ENCODE measurements at places on chromosomes 3 and 15.
A peak's percentile ranks its signal among the peaks of the same experiment; 100 is the strongest.

- no peak for DNase-seq
Measured at GRCh38 chr3:138036572-138036971, 26.6 kb downstream of the CLDN18 start.

- no peak for DNase-seq
Measured at GRCh38 chr3:184760337-184761074, 48.6 kb upstream of the MAGEF1 start.

DNA sequence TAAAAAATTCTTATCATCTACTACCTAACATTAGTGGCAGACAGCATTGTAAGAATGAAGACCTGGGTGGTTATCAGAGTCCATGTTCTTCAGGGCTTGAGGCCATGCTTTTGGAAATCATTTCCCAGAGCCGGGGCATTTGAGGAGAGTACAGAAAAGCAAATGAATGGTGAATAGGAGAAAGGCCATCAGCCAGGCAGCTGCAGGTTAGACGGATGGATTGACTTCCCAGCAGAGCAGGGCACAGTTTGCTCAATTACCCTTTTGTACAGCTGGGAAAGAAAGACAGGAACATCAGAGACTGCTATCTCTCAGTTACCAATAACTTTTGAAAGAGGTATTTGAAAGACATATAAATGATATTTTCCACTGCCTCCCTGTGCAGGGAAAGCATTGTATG lies 135.6 kb downstream of the ALCAM start:
- DNase-seq = peak; percentile 18

DNA sequence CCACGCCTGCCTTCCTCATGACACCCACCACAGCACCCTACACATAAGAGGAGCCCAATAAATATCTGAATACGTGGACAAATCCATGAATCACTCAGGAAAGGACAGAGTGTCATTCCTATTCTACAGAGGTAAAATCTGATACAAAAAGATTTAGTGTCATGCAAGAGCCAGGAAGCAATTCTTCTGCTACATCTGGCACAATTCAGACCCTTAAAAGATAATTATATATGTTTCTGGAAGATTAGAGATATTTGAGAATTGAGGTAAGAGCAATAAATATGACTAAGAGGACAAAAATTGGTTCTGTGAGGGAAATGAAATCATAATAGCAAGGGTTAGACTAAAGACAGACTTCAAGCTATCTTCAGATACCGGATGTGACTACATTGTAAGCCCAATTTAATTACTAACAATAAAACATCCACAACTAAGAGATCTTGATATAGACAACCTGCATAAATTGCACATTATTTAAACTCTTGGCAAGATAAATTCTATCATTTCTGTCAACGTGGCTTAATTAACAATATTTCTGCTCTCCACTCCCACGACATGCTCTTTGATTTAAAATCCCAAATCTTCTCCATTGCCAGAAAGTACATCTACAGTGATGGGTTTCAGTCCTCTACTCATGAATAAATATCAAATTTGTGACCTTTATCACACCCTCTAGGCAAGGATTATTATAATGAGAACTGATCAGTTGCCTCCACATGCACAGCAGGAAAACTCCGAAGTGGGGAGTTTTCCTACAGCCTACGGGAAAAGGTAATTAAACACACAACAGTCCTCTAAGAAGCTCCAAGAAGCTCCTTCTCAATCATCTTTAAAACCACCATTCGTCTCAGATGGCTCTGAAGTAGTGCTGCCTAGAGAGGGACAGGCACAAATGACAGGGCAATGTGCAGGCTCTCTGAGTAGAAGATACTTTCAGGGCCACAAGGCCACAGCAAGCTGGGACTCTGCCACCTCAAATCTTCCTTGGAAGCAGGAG lies 32.6 kb downstream of the MB21D2 start:
- no peak for DNase-seq

GRCh38 chr15:92616621-92617548 lies 38.7 kb downstream of the FAM174B start:
- DNase-seq = no peak

- DNase-seq = no peak
Measured at GRCh38 chr15:72179950-72180581, 17.5 kb downstream of the GRAMD2A start.

DNA sequence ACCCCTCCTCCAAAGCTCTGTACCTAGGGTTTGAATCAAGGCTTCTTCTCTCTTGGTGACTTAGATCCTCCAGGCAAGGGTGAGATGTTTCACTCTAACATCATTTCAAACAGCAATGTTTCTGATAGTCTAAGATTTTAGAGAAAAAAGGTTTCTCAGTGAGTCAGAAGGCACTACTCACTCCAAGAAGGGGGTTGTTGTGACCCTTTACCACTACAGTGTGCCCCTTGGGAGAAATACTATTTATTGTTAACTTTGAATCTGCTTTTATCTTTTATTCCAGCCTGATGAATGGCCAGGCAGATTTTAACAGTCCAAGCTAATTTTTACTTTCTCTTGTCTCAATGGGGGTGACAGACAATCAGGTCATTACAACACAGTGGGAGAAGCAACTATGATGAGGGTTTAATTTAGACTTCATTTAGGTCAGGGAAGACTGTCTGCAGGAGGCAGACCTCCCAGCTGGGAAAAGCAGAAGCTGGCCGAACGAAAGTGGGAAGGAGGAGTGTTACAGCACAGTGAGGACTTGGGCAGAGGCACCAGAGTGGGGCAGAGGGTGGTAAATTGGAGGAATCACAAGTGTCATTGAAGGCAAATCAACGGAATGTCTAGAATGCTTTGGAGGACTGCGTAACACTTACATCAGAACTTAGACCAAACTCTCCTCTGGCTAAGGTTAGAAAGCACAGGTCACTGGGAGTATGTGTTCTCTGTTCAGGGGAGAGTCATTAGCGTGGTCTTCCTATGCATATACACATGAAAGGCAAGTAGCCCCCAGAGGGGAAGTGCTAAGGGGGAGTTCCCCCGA lies 21.2 kb downstream of the ZNF860 start:
- no peak for DNase-seq

DNA sequence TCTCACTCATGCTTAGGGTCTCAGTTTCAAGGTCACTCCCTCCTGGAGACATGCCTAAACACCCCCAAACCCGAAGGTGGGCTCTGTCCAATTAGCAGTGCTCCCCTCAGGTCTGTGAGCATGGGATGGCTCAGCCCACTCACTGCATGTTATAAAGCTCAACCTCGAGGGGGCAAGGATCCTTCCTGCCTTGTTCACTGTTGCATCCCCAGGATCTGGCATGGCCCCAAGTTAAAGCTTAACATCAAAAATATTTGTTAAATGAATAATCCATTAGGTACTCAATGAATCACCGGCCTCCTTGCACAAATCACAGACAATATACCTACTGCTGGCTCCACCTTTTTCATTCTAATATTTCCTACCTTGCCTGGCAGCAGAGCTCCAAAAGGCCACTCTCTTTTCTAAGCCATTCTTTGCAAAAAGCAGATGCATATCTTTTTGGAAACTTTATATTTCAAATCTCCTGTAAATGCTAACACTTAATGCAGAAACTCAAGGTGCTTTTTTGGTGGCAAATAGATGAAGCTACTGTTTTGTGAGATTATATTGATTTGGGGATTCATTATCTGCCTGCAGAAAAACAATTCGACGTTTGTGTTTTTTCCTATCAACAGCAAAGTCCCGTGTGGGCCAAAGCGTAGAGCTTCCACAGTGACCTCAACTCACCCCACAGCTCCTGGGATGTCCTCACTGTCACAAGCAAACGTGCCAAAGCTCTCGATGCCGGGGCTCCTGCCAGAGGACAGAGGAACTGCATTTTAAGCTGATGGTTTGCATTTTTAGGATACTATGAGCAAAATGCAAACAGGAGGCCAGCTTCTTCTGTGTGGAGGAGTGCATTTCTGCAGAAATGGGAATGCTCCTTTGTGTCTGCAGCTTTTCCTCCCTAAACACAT lies 35.4 kb downstream of the PCOLCE2 start:
- DNase-seq = no peak

DNA sequence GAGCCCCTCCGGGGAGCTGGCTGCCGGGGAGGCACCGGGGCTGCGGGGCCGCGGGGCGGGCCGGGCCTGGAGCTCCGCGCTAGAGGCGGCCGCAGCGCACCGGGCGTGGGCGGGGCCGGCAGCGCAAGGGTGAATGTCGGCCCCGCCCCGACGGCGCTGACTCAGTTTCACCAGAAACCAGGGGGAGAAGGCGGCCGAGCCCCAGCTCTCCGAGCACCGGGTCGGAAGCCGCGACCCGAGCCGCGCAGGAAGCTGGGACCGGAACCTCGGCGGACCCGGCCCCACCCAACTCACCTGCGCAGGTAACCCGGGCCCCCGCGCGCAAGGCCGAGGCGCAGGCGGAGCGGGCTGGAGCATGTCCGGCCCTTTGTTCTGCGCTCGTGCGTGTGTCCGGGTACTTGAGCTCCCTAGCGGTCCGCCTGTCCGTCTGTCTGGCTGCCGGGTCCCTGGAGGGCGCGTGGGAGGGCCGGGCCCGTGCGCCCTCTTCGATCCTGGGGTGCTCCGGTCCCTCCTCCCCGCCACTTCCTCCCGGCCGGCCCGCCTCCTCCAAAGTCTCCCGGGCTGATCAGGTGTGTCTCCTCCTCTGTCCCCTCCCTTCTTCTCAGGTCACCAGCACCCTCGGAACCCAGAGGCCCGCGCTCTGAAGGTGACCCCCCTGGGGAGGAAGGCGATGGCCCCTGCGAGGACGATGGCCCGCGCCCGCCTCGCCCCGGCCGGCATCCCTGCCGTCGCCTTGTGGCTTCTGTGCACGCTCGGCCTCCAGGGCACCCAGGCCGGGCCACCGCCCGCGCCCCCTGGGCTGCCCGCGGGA lies at the start of gene SPINT1:
SPINT1 (plus strand) TSS at position 164 of the 811 bp plus-strand sequence; CDS start at position 671, 507 bp downstream.
- no peak for DNase-seq

- DNase-seq = no peak
Measured at GRCh38 chr15:94855018-94855408, 623.7 kb downstream of the MCTP2 start.

DNA sequence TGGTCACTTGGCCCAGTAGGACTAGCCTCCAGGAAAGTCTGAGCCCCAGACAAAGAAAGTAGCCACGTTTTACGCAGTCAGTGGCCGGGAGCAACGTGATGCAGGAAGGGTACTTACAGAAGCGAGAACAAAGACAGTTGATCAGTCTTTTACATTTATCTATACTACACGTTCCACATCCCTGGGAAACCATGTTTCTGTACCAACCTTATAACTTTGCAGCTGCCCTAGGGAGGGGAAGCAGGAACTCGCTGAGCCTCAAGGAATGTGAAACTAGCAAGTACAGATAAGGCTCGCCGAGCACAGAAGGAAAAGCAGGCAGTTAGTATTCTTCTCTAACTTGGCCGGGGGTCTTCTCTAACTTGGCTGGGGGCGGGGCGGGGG lies 3.4 kb upstream of the KNL1 start:
- no peak for DNase-seq

DNA sequence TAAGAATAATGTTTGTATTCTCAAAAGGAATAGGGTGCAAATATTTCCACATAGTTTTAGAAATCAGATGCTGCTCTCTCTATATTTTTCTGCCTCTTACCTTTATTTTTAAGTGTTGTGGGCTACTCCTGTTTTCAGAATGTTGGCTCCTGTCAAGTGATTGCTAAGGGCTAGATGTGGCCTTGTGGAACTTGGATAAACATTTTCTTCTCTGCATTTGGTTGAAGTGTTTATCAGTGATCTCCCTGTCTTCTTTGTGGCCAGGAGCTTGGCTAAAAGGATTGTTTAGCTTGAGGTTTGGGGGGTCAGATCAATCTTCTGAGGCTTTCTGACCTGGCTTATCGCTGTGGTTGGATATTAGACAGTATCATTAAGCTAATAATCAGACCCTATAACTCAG lies 112.6 kb downstream of the TCF12 start:
- no peak for DNase-seq

GRCh38 chr15:58520936-58521292 lies 89.1 kb downstream of the LIPC start:
- DNase-seq = no peak

DNA sequence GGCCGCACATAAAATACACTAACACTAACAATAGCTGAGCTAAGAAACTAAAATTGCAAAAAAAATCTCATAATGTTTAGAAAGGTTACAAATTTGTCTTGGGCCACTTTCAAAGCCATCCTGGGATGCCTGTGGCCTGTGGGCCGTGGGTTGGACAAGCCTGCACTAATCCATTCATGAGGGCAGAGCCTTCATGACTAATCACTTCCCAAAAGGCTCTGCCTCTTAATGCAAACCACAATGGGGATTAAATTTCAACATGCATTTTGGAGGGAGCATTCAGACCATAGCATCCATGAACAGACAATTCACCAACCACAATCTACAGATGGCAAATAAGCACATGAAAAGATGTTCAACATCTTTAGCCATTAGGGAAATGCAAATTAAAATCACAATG lies 128.2 kb downstream of the SUCLG2 start:
- DNase-seq = no peak

DNA sequence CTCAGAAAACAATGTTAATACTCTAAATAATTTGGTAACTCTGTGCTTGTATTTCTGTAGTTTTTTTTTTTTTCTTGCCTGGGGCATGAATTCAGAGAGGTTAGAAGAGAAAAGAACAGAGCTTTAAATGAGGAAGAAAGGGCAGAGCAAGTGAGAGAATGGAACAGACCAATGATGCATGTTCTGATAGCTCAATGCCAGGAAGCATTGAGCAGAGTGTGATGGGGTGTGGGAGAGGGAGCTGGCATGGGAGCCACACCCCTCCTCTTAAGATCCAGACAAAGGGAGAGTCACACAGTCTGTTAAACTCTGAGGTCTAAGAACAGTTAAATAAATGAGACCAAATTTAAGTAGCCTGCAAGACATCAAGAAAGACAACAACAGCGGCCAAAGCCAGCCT lies 538.6 kb downstream of the TUSC7 start:
- no peak for DNase-seq

GRCh38 chr15:32733281-32733680 lies 15.5 kb downstream of the GREM1 start:
- no peak for DNase-seq

DNA sequence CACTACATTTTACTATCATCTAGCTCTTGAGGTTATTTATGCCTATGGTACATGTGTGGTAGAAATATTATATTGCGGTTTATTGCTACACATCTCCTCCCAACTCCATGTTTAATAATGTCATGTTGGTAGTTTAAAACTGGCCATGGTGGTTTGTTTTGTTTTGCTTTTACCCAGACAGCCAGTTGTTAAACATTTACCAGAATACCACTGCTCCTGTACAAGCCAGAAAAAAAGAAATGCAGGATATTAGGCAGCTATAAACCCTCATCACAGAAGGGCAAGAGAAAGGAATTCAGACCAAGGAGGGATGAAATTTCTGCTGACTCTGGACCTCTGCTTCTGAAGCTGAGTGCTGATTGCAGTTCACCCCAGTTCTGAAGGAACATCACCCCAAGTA lies 451.8 kb upstream of the IL12A start:
- DNase-seq = no peak

- DNase-seq = no peak
Measured at GRCh38 chr15:76982756-76983155, 12.2 kb upstream of the PSTPIP1 start.

DNA sequence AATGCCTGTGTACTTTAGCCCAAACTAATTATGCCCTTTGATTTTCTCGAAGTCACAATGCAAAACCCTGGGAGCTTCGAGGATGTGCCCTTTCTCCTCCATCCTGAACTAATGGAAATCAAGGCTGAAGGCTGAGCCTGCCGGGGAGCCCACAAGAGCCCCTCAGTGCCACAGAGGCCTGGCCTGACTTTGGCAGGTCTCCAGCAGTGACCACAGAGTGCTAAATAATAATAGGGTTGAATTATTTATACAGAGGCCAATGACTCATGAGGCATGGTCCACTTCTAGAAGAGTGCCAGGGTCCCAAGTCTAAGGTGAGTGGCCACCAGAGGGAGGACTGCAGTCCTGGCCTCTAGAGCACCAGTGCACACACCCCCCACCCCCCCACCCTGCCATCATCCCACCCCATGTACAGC lies 19.1 kb upstream of the GLCE start:
- no peak for DNase-seq

GRCh38 chr3:7754653-7755441 lies 746.8 kb upstream of the LMCD1 start:
- no peak for DNase-seq
